Neural progenitor cell (in vitro differentiated cells): ENCODE measurements at places on chromosomes 2 and 18. TPM values are rescaled to one million over a fixed set of nuclear protein-coding genes. Genes with fewer than 3 reads are reported as not detected.

Gene REG3G
- total RNA-seq = not detected in 2 replicates

Gene GAREM2
- total RNA-seq = 15.1 and 20.0 TPM in 2 replicates

Gene SLC4A5
- 1.7 and 2.0 TPM in 2 replicates for total RNA-seq

Gene ALPI
- total RNA-seq = not detected in 2 replicates

- no peak for DNase-seq
These were observed 440.9 kb upstream of the CELF4 start for GRCh38 chr18:38006541-38006940.

GRCh38 chr2:70887550-70888246 is 48.0 kb upstream of the ATP6V1B1 start:
- peak; percentile 93 for DNase-seq

- DNase-seq = no peak
These were observed 21.7 kb upstream of the APCDD1 start for GRCh38 chr18:10432781-10433180.

- peak; percentile 60 for DNase-seq
These were observed 149.4 kb upstream of the DCC start for GRCh38 chr18:52190631-52191030.

DNA sequence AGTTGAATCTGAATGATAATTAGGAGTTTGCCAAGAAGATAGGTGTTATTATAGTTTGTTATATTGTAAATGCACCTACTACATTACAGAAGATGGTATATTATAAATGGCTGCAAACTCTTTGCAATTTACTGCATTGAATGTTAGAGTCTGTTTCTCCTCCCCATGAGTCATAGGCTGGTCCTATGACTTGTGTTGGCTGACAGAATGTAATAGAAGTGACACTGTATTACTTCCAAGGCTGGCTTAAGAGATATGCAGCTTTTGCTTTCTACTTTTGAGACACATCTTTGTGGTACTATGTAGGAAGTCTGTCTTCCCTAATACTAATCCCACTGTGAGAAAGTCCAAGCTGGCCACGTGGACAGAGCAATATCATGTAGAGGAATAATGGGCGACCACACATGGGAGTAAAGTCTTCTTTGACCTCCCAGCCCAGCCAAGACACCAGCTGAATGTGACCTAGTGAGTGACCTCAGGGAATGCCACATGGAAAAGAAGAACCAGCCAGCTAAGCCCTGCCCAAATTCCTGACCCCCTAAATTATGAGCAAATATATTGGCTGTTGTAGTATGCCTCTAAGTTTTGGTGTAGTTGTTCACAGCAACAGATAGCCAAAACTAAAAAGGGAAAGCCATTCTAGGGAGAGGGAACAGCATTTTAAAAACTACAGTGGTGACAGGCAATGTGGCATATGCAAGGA is 6.8 kb upstream of the DDX1 start:
- no peak for DNase-seq

- no peak for DNase-seq
These were observed 13.4 kb downstream of the ITGAV start for GRCh38 chr2:186603286-186603685.
